ENCODE measurements at places on chromosomes 7 and 10.

GRCh38 chr10:3140280-3140679 is 32.3 kb downstream of the PITRM1 start:
- H3K4me3 ChIP-seq: no peak overlapping the region
- no peak overlapping the region for H3K27ac ChIP-seq
- no peaks in the 10 kb centered on the region for H3K27me3 ChIP-seq
- DNase-seq: no peak
- peaks cover 100% of the 10 kb centered on the region for H3K36me3 ChIP-seq
- H3K4me1 ChIP-seq: no peaks in the 10 kb centered on the region

GRCh38 chr7:152902870-152903860 is 143.6 kb downstream of the ACTR3B start:
- H3K27me3 ChIP-seq: no peaks in the 10 kb centered on the region
- H3K27ac ChIP-seq: no peak overlapping the region
- H3K4me1 ChIP-seq: no peaks in the 10 kb centered on the region
- no peaks in the 10 kb centered on the region for H3K36me3 ChIP-seq
- no peak for DNase-seq

GRCh38 chr7:66503036-66503370 is 125.7 kb upstream of the KCTD7 start:
- no peaks in the 10 kb centered on the region for H3K36me3 ChIP-seq
- DNase-seq: no peak

GRCh38 chr7:93890041-93890463 is 501 bp downstream of the TFPI2 start:
- H3K4me1 ChIP-seq: peaks cover 2% of the 10 kb centered on the region
- peaks cover 8% of the 10 kb centered on the region for H3K27me3 ChIP-seq
- no peaks in the 10 kb centered on the region for H3K36me3 ChIP-seq
- peak overlapping the region; percentile 46 for H3K4me3 ChIP-seq
- no peak for DNase-seq

GRCh38 chr10:100022403-100022802 is 12.7 kb upstream of the DNMBP start:
- H3K36me3 ChIP-seq: no peaks in the 10 kb centered on the region
- no peaks in the 10 kb centered on the region for H3K4me1 ChIP-seq
- no peak overlapping the region for H3K4me3 ChIP-seq
- DNase-seq: peak; percentile 31
- no peaks in the 10 kb centered on the region for H3K27me3 ChIP-seq

DNA sequence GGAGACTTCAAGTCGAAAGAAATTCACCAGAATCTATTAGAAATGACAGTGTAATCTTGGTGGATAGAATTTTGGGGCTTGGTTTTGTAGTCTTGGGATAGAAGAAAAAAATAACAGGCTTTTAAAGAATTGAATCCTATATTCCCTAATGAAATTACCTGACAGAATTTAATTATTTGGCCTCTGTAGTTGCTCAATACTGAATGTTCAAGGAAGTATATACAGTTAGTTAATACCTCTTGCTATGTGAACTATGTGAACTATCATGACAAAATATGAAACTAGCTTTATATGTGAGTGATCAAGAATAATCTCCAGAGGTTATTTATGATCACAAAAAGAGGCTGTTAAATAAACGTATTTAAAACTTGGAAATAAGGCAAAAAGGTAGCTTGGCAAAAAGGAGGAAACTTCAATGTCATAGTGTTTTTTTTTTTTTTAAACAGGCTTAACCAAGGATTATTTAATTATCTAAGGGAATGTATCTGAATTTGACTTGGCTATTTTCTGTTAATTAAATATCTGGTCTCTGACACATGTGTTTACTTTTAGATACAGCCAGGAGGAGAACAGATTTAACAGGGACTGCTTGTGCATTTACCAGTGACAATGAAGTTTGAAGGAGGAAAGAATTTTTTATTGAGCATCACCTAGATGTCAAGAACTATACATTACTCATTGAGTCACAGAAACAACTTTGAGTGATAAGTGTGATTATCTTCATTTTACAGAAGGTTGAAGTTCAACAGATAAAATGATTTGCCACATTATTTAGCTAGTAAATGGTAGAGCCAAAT is 11.5 kb upstream of the CASD1 start:
- H3K4me3 ChIP-seq: no peak overlapping the region
- no peaks in the 10 kb centered on the region for H3K4me1 ChIP-seq
